Vagina (tissue), 2 donors: ENCODE measurements at places on chromosomes 2 and 18.
A peak's percentile ranks its signal among the peaks of the same experiment; 100 is the strongest.

- DNase-seq, result no peak
These were observed 146.6 kb downstream of the RNF144A start for GRCh38 chr2:7063789-7064188.

GRCh38 chr18:57559314-57559713, 27.2 kb downstream of the FECH start:
- no peak for DNase-seq

GRCh38 chr18:26791676-26792075, 73.8 kb downstream of the AQP4 start:
- DNase-seq, result no peak

- DNase-seq, result no peak
These were observed 896.2 kb downstream of the CCDC85A start for GRCh38 chr2:57080035-57080434.

- DNase-seq, result no peak
These were observed 21.4 kb upstream of the AGAP1 start for GRCh38 chr2:235472443-235472842.

- no peak for DNase-seq
These were observed 70.3 kb upstream of the NOSTRIN start for GRCh38 chr2:168732100-168732499.

GRCh38 chr2:140064243-140064642, 1284.1 kb upstream of the NXPH2 start:
- no peak for DNase-seq

DNA sequence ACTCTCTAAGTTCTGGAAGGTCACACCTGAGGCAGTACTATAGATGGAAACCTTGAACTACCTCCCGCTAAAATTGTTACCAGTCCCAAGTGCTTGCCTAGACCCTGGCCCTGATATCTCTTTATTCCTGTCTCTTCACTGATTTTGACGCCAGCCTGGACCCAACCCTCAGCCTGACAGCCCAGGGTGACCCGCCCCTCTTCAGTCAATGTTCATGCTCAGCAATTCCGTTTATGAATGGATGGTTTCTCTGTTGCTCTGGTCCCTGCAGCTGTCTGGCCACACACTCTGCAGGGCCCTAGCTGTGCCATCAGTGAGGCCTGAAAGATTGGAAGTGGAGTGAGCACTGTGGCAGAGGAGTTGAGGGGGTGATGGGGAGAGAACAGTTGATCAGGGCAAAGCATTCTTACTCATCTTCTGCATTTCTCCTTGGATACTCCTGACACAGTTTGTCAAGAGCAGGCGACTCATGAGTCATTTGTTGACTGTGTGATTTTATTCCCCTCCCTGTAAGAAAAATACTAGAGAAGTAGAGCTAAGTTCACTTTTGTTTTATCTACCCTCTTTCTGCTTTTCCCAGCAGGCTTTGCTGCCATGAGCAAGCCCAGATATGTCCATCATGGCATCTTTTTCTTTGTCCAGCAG, 46.0 kb downstream of the NPAS2 start:
- DNase-seq, result no peak

DNA sequence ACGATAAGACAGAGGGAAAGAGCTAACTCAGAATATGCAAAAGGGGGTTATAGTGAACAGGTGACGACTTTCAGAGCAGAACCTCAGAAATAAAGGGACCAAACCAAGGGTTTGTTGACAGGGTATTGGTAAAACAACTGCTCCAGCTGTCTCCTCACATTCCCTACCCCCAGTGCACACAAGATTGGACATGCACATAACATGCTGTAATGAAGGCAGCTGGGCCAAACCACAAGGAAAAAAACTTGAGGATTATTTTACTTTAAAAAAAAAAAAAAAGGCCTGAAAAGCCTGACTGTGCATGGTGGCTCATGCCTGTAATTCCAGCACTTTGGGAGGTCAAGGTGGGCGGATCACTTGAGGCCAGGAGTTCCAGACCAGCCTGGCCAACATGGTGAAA, 3.5 kb downstream of the RBM43 start:
- no peak for DNase-seq

GRCh38 chr2:64686283-64686956, 32.7 kb upstream of the SERTAD2 start:
- no peak for DNase-seq

DNA sequence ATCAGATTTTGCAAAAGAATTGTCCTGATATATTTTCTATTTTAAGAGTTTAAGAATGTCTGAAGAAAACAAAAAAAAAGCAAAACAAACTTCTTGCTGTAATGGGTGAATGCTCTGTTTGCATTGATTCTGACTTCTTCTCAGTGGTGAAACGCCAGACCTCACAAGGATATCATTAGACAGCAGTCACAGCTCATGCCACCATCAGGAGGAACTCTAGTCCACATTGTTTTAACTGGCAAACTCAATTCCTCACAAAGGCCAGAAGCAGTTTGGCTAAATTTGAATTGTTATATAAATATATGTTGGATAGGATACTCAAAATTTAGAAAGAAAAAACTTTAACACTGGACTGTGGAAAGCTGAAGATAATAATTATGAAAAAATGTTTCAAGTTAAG, 89.4 kb downstream of the DOK6 start:
- DNase-seq, result no peak

DNA sequence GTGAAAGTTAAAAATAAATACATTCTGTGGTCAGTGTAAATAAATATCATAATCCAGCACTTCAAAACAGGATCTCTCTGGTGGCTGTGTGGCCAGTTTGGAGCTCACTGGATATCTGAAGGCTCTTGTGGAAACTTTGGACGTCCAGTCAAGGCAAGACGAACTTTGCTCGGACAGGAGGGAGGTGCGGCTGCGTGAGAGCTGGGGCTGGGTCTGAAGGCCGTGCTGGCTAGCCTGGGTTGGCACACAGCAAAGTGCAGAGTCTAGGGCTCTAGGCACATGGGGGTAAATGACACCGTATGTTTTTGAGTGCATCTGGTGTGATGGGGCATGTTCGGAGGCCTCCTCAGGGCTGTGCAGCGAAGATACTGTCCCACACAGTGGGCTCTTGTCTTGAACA, 78.9 kb upstream of the TXNDC2 start:
- DNase-seq, result no peak

DNA sequence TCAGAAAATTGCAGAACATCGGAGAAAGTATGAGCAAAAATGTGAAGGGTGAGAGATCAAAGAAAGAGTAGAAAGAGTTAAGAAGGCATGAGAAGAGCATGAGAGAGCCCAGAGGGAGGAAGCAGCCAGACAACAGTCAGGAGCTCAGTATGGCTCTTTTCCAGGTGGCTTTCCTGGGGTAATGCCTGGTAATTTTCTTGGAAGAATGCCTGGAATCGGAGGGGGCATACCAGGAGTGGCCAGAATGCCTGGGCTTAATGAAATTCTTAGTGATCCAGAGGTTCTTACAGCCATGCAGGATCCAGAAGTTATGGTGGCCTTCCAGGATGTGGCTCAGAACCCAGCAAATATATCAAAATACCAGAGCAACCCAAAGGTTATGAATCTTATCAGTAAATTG, 271.8 kb upstream of the TFPI start:
- no peak for DNase-seq

DNA sequence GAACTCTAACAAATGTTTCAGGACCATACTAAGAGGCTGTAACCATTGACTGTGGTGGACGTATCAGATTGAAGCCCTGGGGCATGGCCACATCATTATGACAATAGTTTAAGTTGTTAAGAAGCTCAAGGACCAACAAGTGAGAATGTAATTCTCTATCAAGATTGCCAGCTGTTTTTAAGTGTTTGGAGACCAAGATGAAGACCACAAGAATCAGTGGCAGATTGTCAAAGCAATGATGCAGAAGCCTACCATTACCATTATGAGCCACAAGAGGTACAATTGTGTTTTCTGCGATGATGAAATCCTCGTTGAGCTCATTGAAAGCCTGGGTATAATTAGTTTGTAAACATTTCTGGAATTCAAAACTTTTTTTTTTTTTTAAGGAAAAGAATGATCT, 261.1 kb upstream of the ZEB2 start:
- no peak for DNase-seq

- DNase-seq, result peak; percentile 89
These were observed 10.2 kb upstream of the IMP4 start for GRCh38 chr2:130332271-130333073.

DNA sequence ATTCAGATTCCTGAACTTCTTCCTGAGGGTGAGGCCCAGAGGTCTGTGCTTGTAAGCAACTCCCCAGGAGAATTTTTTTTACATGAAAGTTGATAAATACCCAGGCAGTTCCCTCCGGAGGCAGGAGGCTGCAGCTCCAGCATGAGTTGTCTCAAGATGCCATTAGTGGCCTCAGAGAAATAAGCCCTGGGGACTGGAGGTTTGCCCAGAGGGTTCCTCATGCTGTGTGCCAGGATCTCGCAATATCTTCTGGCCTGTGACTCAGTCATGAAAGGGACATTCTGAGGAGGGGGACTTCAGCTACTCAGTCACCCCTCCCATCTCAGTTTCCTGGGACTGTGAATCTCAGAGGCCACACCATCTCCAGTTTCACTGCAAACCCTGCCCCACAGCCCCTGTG, 49.9 kb downstream of the LYPD1 start:
- no peak for DNase-seq

- DNase-seq, result no peak
These were observed 15.8 kb downstream of the RAB10 start for GRCh38 chr2:26049641-26050040.

DNA sequence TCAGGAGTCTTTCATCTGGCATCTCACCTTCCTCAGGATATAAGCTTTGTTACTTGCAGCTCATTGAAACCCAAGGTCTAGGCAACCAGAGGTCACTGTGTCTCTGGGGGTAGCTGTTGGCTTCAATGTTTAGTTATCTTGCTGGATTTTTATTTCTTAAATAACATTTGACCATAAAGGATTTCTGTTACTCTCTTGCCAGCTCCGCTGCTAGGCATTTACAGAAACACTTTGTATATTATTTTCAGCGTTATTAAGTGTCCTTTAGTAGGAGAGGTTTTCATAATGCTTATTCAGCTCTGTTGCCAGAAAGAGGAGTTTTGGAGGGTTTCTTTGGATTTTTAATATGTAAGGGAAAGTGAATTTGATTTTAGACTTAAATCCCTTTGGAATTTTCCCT, 61.4 kb downstream of the QPCT start:
- no peak for DNase-seq

DNA sequence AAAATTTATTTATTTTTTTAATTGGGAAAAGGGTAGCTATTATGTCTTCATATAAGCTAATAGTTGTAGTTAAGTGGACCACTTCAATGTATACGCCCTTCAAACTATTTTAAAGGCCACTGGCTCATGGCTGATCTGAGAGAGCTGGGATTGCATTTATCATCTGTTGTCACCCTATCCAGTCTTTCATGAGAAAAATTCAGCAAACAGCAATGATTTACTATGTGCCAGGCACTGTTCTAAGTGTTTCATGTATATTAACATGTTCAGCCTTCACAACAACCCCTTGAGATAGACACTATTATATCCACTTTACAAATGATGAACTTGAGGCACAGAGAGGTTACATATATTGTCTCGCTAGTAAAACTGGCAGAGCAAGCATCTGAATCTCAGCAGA, 66.1 kb upstream of the ZNF397 start:
- no peak for DNase-seq

- DNase-seq, result no peak
These were observed 403.8 kb upstream of the ID2 start for GRCh38 chr2:8277921-8278571.

DNA sequence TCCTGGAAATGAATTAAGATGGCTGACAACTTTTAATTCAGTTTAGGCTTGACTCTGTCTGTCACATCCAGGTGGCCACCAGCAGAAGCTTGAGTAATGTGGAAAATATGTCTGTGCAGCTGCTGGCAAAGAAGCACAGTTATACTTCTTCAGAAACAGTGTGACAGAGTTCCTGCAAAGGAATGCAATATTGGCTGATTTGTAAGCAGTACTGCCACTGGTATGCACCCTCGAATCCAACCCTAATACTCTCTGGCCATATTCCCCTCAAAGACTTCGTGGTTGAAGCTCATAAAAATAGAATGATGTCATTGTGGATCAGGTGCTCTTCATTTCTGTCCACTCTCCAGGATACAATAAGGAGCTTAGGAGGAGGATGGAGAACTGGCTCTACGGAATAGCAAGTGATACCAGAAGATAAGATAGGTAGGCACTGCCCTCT, 86.2 kb downstream of the METTL8 start:
- no peak for DNase-seq

- peak; percentile 19 for DNase-seq
These were observed 226.5 kb downstream of the ANAPC1 start for GRCh38 chr2:111657351-111657975.

DNA sequence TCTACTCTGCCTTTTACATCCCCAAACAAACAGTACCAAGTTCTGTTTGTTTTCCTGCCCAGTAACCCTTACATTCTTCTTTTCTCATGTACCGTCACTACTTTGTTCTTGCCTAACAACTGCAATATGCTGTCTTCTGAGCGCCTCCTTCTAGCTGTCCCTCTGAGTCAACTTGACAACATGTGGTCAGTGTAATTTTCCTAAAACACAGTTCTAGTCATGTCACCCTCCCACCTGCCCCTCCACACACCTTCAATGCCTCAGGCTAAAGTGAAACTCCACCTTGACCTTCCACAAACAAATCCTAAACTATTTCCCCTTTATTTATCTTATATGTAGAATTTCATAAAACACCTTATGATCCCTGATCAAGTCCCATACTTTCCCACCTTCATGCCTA, 124.6 kb upstream of the CD302 start:
- DNase-seq, result no peak

DNA sequence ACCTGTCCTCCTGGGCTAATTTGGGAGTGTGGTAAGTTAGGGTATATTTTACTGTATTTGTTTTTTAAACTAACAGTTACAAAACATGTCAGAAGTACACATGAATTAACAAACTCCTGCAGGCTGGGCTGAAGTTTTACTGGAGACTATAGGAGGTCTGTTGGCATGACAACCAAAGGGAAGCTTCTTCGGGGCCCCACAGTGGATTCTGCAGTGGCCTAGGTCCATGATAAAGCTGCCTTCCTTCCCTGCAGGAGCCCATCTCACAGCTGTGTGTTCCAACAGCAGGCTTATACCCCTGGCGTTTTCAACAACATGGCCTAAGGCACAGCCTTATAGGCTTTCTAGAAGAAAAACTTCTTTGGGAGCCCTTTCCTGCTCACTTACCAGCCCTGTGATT, 128.0 kb upstream of the SETBP1 start:
- DNase-seq, result no peak

GRCh38 chr2:97699765-97700444, 13.5 kb upstream of the ZAP70 start:
- DNase-seq, result no peak

- no peak for DNase-seq
These were observed 97.4 kb upstream of the NEUROD1 start for GRCh38 chr2:181777734-181778133.

- DNase-seq, result no peak
These were observed 117.6 kb downstream of the NEDD4L start for GRCh38 chr18:58161659-58162058.

DNA sequence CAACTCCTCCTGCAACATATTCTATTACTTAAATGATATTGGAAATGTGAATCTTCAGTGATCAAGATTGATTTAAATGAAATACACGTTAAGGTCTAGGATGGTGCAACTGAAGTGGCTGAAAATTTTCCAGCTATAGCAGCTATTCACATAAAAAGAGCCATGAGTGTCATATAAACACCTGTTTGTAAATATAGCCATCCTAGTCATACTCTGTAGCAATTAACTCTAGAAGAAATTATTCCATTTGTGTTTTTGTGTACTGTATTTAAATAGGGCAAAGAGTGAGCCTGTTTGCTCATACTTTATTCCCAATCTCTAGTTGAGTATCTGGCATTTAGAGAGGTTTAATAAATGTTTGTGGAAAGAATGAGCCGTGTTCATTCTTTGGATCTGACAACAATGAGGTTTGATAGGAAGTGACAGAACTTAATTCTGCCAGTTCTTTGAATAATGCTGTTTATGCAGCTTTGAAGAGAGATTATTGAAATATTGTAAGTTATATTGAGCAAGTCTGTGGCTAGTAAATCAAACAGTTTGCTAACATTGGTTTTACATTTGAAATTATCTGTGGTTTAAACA, 49.7 kb downstream of the BABAM2 start:
- DNase-seq, result no peak
